Stimulated activated effector memory CD8-positive, alpha-beta T cell treated with anti-CD3 and anti-CD28 coated beads, Interleukin-12 subunit alpha, Interleukin-12 subunit beta, amount 100 ng/mL, for 72 hours (primary cell): ENCODE measurements at places on chromosomes 13 and 19.

GRCh38 chr13:92833071-92833470 lies 393.5 kb upstream of the GPC6 start:
- DNase-seq, result no peak

GRCh38 chr13:74977498-74977897 lies 504.5 kb downstream of the TBC1D4 start:
- DNase-seq, result no peak

- no peak for DNase-seq
These were observed 14.3 kb downstream of the AKAP8 start for GRCh38 chr19:15365264-15365663.

- DNase-seq, result no peak
These were observed 88.3 kb downstream of the COL4A1 start for GRCh38 chr13:110218581-110219201.

DNA sequence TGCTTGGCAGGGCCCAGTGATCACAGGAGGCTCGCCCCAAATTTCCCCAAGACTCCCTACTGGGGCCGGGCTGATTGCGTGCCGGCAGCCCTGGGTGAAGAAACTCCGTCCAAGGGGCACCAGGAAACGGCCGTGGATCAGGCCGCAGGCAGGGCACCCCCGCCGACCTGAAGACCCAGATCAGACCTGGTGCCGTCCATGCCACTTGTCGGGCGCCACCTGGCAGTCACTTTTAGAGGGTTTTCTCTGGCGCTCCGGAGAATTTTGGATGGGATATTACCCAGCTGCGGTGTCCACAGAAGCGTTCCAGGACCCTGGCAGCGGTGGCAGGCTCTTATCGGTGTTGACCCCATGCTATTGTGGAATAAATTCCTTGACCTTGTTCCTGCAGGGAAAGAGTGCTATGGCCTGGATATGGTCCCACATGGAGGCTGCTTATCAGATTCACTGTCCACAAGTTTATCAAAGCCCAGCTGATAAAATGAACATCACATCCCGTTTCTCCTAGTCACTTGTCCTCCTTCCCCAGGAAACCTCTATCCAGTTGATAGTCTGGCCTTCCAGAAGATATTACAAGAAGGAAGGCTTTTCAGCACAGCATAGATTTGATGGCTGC lies 38.2 kb downstream of the IGFL2 start:
- DNase-seq, result no peak

- DNase-seq, result no peak
These were observed 27.5 kb upstream of the UBE2L5 start for GRCh38 chr13:30394751-30395191.

DNA sequence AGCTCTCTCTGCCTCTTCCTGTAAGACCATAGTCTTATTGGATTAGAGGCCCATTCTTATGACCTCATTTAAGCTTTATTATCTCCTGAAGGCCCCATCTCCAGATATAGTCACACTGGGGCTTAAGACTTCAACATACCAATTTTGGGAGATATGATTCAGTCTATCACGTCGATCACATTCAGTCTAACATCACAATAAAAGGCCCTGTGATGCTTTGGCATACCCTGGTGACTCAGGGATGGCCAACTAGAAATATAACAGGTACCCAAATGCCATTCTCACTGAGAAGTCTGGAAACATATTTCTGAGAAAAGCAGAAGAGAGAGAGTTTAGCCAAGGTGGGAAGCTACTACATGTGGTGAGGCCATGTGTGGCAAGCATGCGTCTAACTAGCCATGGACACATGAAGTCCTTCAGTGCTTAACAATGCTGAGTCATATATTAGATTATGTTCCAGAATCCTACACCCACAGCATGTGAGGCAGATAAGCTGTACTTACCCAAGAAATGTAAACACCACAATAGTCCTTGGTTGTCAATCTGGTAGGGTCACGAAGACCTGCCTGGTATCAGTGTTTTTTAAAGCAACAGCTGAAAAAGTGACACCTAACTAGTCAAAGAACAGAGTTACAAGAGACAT lies 485.1 kb downstream of the FOXO1 start:
- no peak for DNase-seq

GRCh38 chr13:47038188-47038587 lies 141.3 kb upstream of the HTR2A start:
- no peak for DNase-seq

- DNase-seq, result no peak
These were observed 11.3 kb downstream of the ATP7B start for GRCh38 chr13:51999921-52000320.

DNA sequence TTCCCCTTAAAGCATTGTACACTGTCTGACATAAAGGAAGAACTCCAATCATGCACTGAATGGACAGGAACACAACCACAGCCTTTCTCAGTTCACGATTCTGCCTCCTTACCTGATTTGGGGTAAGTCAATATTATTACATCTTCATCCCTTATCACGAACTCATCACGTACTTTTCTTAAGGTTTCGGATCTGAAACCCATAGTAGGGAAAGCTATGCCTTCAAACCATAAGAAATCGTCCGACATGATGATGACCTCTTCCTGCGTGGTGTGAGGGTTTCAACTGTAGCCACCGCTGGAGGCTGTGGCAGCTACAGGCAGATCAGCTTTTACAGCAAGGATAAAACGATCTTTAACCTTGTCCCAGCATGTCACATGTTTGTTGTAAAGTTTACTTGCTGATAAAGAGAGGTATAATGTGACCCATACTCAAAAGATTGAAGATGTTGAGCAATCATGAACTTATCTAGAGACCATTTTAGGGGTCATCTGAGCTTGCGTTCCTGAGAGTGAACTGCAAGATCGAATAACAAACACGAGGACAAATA lies at the start of gene SULT2A1:
Gene SULT2A1, minus strand, starts transcription at position 306 of the 550 bp plus-strand sequence. Its CDS starts 58 bp downstream, at position 248.
- DNase-seq, result no peak

- DNase-seq, result no peak
These were observed 68.8 kb downstream of the LNX2 start for GRCh38 chr13:27551562-27551961.

DNA sequence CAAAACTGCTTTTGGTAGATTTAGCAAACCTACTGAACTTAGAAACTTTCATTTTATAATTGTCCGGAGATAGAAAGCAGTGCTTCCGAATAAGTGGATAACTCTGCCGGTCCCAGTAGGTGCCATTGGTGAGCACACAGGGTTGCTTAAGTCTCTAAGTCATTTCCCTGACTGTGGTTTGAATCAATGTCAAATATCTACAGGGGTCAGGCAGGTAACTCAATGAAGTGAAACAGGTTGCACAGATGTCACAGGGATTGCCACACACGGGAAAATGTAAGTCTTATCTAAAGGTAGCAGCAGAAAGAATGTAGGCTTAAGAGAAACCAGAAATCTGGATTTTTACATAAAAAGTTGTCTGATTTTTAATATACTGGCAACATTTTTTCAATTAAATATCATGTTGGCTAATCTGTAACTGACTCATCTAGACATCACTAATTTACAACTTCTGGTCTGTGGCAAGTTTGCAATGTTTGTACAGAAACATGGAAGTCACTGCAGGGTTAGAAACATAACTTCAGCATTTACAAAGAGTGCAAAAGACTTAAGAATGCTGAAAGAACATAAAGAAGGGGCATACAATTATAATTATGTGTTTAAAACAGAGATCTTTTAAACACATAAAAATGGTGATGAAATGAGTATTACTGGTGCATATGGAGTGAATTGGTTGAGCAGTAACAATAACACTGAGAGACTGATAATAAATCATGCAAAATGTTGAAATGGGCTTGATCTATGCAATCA lies 14.3 kb upstream of the LRRC63 start:
- no peak for DNase-seq

GRCh38 chr13:74452176-74452575 lies 318.0 kb upstream of the KLF12 start:
- DNase-seq, result no peak
